Fibroblast of lung (primary cell): ENCODE measurements at places on chromosomes 12 and 14.

- H3K27me3 ChIP-seq, result no peaks in the 10 kb centered on the region
- no peaks in the 10 kb centered on the region for H3K36me3 ChIP-seq
- no peak for DNase-seq
- no peaks in the 10 kb centered on the region for H3K4me1 ChIP-seq
- no peak overlapping the region for H3K27ac ChIP-seq
- H3K4me3 ChIP-seq, result no peak overlapping the region
Measured at GRCh38 chr12:9843407-9843806, 16.1 kb downstream of the KLRF1 start.

DNA sequence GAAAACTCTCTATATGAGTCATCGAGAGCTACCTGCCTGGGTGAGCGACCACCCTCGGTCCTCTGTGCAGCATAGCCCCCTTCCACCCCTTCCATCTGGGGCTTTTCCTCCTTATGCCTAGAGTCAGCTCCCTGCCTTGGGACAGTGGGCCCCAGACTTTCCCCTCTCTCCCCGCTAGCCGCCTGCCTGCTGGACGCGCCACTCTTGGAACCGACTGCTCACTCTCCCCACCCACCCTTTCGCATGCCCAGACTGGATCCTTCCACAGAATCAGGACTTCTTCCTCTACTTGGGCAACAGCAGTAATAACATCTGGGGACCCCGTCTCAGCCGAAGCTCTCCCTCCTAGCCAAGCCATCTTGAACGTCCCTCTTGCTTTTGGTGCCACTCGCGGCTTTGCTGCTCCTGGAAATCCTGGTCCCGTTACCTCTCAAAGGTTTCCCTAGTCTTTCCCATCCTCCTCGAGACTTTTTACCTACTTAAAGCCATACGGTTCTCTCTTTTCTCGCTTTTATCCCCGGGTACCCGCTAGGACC, 671 bp downstream of the ESYT1 start:
- H3K4me1 ChIP-seq, result peaks cover 11% of the 10 kb centered on the region
- DNase-seq, result no peak
- peaks cover 22% of the 10 kb centered on the region for H3K36me3 ChIP-seq
- H3K4me3 ChIP-seq, result peak overlapping the region; percentile 80

GRCh38 chr14:62673014-62673755, 372.1 kb downstream of the KCNH5 start:
- no peaks in the 10 kb centered on the region for H3K27me3 ChIP-seq
- H3K27ac ChIP-seq, result no peak overlapping the region
- H3K4me1 ChIP-seq, result no peaks in the 10 kb centered on the region
- no peak for DNase-seq

DNA sequence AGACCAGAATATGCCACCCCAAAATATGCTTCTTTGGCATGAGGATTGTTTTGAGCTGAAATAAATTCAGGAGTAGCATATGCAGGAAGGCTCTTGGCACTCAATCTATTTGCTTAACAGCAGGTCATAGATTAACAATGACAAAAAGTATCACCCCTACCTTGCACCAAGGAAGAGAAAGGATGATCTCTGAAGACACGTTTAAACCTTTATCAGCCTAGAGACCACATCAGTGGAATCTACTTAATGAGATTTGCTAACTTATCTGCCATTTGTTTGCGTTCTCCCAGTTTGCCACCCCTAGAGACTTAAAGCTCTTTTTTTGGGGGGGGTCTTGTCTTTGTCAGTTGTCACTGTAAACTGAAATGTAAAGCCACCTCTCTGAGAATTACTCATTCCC, 1278.7 kb upstream of the USP15 start:
- no peak overlapping the region for H3K4me3 ChIP-seq
- no peak for DNase-seq
- no peak overlapping the region for H3K27ac ChIP-seq
- H3K36me3 ChIP-seq, result no peaks in the 10 kb centered on the region
- H3K4me1 ChIP-seq, result no peaks in the 10 kb centered on the region
- no peaks in the 10 kb centered on the region for H3K27me3 ChIP-seq

DNA sequence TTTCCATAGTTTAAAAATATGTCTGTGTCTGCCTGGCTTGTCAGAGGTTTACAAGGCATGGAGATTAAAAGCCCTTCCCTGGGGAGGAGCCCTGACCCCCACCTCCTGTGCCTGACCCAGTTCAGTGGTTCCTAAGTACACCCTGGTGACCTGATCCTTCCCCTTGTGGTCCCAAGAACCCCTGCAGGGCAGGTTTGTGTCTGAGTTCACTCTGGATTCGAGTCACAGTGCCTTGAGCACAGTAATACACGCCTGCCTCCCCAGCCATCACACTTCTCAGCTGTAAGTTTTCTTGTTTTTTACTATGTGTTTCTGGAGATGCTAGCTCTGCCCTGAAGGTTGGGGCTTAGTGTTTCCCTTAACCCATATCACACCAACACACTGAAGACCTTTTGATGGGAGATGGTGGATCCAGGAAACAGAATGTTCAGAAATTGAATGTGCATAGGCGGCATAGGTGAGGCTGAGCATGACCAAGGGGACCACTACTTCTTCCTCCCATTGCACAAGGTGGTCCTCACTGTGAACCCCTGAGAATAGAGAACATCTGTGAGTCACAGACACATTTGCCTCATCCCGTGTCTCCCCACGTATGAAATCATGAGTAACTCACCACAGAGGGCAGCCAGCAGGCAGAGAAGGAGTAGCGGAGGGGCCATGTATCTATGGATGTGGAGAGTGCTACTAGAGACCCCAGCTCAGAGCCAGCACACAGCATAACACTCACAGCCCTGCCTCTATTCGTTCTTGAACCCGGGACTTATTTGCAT, 962.9 kb downstream of the TMEM121 start:
- DNase-seq, result no peak
- no peaks in the 10 kb centered on the region for H3K36me3 ChIP-seq

GRCh38 chr12:873954-874353, 75.5 kb downstream of the RAD52 start:
- no peak overlapping the region for H3K27ac ChIP-seq
- H3K27me3 ChIP-seq, result no peaks in the 10 kb centered on the region
- H3K4me3 ChIP-seq, result no peak overlapping the region
- no peaks in the 10 kb centered on the region for H3K36me3 ChIP-seq
- no peak for DNase-seq
- H3K4me1 ChIP-seq, result no peaks in the 10 kb centered on the region

DNA sequence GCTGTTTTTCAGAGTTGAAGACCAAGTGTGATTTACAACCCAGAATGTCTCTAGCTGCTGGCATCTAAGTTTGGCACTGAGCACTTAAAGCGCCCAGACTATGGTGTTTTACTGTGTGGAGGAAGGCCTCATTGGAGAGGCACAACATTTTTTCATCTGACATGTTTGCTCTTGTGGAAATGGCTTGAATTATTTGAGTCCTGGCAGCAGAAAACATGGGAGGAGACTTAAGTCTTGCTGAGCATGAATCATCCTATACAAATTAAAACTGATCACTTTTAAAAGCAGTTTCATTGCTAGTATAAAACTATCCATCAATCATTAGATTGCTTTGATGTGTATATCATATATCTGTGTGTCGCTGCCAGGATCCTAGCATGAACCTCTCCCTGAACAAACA, 85.9 kb upstream of the REP15 start:
- H3K4me3 ChIP-seq, result no peak overlapping the region
- H3K27me3 ChIP-seq, result no peaks in the 10 kb centered on the region
- peaks cover 12% of the 10 kb centered on the region for H3K4me1 ChIP-seq

DNA sequence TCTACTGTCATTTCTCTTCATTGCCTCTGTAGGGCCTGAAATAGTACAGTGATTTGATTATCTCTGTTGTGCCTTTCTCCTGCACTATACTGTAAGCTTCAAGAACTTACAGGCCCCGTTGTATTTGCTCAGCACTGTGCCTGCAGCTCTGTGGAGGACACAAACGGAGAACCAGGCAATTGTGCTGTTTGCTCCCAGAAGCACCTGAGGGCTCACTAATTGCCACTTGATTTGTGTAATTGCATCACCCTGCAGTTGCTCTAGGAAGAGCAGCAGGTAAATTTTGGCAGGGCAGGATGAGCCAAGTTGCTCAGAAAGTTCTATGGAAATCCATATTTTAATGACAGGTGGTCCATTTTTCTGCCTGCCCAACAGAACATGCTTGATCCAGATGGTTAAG, 11.6 kb upstream of the KRT82 start:
- no peak for DNase-seq
- no peaks in the 10 kb centered on the region for H3K36me3 ChIP-seq
- peaks cover 4% of the 10 kb centered on the region for H3K4me1 ChIP-seq
- H3K27ac ChIP-seq, result no peak overlapping the region
- peaks cover 2% of the 10 kb centered on the region for H3K27me3 ChIP-seq

GRCh38 chr14:51963286-51963685, 26.1 kb upstream of the RTRAF start:
- H3K4me3 ChIP-seq, result peak overlapping the region; percentile 49
- H3K36me3 ChIP-seq, result no peaks in the 10 kb centered on the region
- H3K27me3 ChIP-seq, result no peaks in the 10 kb centered on the region
- no peaks in the 10 kb centered on the region for H3K4me1 ChIP-seq
- DNase-seq, result peak; percentile 21

DNA sequence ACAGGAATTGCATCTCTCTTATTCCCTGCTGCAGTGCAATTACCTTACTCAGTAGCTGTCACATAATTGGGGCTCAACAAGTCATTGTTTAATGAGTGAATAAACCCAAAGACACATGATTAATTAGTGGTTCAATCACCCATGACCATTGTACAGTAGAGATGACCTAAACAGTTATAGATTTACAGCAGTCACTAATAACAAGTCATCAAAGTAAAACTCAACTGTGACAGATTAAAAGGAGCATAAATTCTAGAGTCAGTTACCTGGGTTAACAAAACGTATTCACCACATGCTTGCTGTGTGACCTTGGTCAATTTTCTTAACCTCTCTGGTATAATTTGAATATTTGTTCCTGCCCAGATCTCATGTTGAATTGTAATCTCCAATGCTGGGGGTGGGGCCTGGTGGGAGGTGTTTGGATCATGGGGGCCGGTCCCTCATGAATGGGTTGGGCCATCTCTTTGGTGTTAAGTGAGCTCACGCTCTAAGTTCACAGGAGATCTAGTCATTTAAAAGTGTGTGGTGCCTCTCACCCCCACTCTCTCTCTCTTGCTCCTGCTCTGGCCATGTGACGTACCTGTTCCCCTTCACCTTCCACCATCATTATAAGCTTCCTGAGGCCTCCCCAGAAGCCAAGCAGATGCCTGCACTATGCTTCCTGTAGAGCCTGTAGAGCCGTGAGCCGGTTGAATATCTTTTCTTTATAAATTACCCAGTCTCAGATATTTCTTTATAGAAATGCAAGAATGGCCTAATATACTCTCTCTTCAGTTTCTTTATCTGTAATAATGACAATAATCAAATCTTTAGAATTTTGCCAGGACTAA, 141.9 kb upstream of the PLEKHG7 start:
- no peak overlapping the region for H3K4me3 ChIP-seq
- H3K4me1 ChIP-seq, result no peaks in the 10 kb centered on the region
- no peak for DNase-seq
- no peak overlapping the region for H3K27ac ChIP-seq
- H3K27me3 ChIP-seq, result no peaks in the 10 kb centered on the region

GRCh38 chr12:131789638-131790037, 38.6 kb upstream of the MMP17 start:
- no peak overlapping the region for H3K27ac ChIP-seq
- no peak overlapping the region for H3K4me3 ChIP-seq
- H3K4me1 ChIP-seq, result no peaks in the 10 kb centered on the region
- DNase-seq, result no peak
- H3K36me3 ChIP-seq, result peaks cover 16% of the 10 kb centered on the region

DNA sequence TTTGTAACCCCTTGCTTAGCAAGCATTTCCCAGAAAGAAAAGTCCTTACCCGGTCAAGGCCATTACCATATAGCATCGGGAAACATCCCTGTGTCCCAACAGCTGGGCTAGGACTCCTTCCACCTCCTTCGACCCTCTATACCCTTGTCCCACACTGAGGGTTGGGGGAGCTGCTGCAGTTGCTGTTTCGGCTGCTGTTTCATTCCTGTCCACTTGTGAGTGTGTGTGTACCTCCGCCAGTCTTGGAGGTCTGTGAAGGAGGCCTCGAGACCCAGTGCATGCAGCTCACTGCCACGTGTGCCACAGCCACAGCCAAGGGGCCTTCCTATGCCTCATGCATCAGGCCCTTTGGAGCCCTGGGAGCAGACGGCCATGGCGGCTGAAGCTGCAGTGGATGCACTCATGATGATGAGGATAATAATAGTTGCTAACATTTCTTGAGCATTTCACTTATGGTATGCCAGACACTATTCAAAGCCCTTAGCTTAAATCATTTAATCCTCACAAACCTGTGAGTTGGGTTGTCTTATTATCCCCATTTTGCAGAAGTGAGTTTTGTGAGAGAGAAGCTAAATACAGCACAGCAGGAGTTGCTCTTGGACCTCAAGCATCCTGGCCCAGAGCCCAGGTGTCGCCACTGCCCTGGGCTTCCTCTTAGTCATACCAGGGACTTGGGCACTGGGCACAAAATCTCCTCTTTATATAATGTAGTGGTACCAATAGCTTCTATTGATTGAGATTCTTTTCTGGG, 156.5 kb downstream of the PRKCH start:
- H3K4me3 ChIP-seq, result no peak overlapping the region
- peaks cover 30% of the 10 kb centered on the region for H3K4me1 ChIP-seq
- no peaks in the 10 kb centered on the region for H3K36me3 ChIP-seq
- peak; percentile 57 for DNase-seq
- no peaks in the 10 kb centered on the region for H3K27me3 ChIP-seq
- peak overlapping the region; percentile 92 for H3K27ac ChIP-seq

GRCh38 chr14:86933460-86933859, 1059.5 kb downstream of the GALC start:
- H3K4me1 ChIP-seq, result no peaks in the 10 kb centered on the region
- no peak for DNase-seq
- H3K27ac ChIP-seq, result no peak overlapping the region
- H3K4me3 ChIP-seq, result no peak overlapping the region
- no peaks in the 10 kb centered on the region for H3K36me3 ChIP-seq
- H3K27me3 ChIP-seq, result no peaks in the 10 kb centered on the region

- no peak overlapping the region for H3K27ac ChIP-seq
- H3K36me3 ChIP-seq, result no peaks in the 10 kb centered on the region
- H3K27me3 ChIP-seq, result no peaks in the 10 kb centered on the region
- H3K4me3 ChIP-seq, result no peak overlapping the region
- peaks cover 20% of the 10 kb centered on the region for H3K4me1 ChIP-seq
- DNase-seq, result no peak
Measured at GRCh38 chr12:63912651-63913050, 68.2 kb downstream of the SRGAP1 start.

DNA sequence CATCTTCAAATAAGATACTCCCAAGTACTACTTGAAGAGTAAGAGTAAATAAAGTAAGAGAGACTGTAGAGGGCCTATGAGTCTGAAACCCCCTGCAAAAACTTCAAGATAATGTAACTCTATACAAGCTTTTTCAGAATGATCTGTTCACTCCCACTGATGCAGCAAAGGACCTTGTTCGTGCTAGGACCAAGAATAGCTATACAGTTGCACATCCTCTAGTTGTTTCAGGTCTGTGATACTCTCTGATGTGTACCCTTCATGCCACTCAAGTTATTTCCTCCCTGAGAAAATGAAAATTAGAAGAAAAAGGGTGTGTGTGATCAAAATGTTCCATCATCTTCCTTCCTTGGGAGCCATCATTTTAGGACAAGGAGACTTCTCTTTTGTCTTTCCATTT, 204.4 kb downstream of the ALX1 start:
- no peak overlapping the region for H3K4me3 ChIP-seq
- H3K27ac ChIP-seq, result no peak overlapping the region
- H3K36me3 ChIP-seq, result no peaks in the 10 kb centered on the region
- no peaks in the 10 kb centered on the region for H3K4me1 ChIP-seq
- no peak for DNase-seq

- no peak overlapping the region for H3K4me3 ChIP-seq
- DNase-seq, result no peak
- no peak overlapping the region for H3K27ac ChIP-seq
- H3K27me3 ChIP-seq, result no peaks in the 10 kb centered on the region
- no peaks in the 10 kb centered on the region for H3K36me3 ChIP-seq
- no peaks in the 10 kb centered on the region for H3K4me1 ChIP-seq
Measured at GRCh38 chr14:40099316-40099715, 667.1 kb upstream of the FBXO33 start.
